ENCODE measurements at places on chromosomes 5 and 9. TPM values are rescaled to one million over a fixed set of nuclear protein-coding genes. Genes with fewer than 3 reads are reported as not detected.

DNA sequence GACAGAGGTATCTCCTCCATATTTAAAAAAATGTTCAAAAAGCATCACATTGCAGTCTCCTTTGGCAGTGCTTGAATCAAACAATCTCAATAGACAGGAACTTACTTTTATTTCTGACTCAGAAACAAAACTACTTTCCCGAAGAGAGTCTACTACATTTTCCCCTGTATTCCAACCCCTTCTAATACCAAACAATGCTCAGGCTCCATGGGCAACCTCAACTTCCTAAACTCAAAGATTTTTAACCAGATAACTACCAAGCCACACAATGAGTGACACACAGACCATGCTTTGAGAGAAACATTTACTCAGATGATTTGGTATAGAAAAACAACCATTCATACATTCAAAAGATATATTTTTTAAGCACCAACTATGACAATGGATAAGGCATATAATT, 70.5 kb downstream of the APBA1 start:
- no peaks in the 10 kb centered on the region for H3K27me3 ChIP-seq
- no peaks in the 10 kb centered on the region for H3K36me3 ChIP-seq
- H3K4me3 ChIP-seq, result no peak overlapping the region

DNA sequence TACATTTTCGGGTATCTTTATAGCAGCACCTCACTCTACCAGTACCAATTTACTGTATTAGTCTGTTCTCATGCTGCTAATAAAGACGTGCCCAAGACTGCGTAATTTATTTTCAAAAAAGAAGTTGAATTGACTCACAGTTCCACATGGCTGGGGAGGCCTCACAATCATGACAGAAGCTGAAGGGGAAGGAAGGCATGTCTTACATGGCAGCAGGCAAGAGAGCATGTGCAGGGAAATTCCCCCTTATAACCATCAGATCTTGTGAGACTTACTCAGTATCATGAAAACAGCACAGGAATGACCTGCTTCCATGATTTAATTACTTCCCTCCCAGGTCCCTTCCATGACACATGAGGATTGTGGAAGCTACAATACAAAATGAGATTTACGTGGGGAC, 602.6 kb upstream of the DAB2 start:
- H3K4me1 ChIP-seq, result no peaks in the 10 kb centered on the region
- DNase-seq, result no peak
- no peak overlapping the region for H3K27ac ChIP-seq
- H3K36me3 ChIP-seq, result no peaks in the 10 kb centered on the region

- H3K27ac ChIP-seq, result no peak overlapping the region
These were observed 403.5 kb downstream of the ZSWIM6 start for GRCh38 chr5:61735531-61735930.

GRCh38 chr5:1997640-1998347, 115.1 kb upstream of the IRX4 start:
- H3K27me3 ChIP-seq, result no peaks in the 10 kb centered on the region
- DNase-seq, result no peak
- H3K27ac ChIP-seq, result no peak overlapping the region
- no peak overlapping the region for H3K4me3 ChIP-seq
- H3K36me3 ChIP-seq, result no peaks in the 10 kb centered on the region

GRCh38 chr5:39177631-39177964, 41.8 kb downstream of the FYB1 start:
- DNase-seq, result no peak
- H3K36me3 ChIP-seq, result no peaks in the 10 kb centered on the region
- no peaks in the 10 kb centered on the region for H3K27me3 ChIP-seq
- H3K4me3 ChIP-seq, result no peak overlapping the region
- H3K4me1 ChIP-seq, result no peaks in the 10 kb centered on the region

DNA sequence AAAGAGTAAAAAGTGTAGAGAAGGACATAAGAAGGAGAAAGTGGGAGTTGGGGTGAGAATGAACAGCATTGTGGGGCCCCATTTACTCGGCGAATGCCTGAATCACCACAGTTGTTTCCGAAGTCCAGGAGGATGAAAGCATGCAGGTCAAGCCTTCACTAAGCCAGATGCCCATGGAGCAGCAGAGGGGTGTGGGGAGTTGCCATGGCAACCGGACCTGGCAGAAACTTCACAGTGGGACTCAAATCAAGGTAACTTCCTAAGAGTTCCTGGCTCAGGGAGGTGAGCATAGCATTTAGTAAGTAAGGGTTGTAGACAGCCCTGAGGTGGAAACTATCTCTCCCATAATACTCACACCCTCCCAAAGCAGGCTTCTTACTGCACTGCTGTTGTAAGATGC, 357.1 kb downstream of the TRIM32 start:
- DNase-seq, result no peak
- H3K27me3 ChIP-seq, result no peaks in the 10 kb centered on the region
- no peaks in the 10 kb centered on the region for H3K36me3 ChIP-seq
- no peak overlapping the region for H3K27ac ChIP-seq
- H3K4me3 ChIP-seq, result no peak overlapping the region

GRCh38 chr9:72443855-72444254, 77.6 kb upstream of the TMC1 start:
- peak overlapping the region; percentile 22 for H3K27ac ChIP-seq
- H3K4me3 ChIP-seq, result no peak overlapping the region
- H3K36me3 ChIP-seq, result no peaks in the 10 kb centered on the region
- no peaks in the 10 kb centered on the region for H3K27me3 ChIP-seq
- peaks cover 7% of the 10 kb centered on the region for H3K4me1 ChIP-seq

DNA sequence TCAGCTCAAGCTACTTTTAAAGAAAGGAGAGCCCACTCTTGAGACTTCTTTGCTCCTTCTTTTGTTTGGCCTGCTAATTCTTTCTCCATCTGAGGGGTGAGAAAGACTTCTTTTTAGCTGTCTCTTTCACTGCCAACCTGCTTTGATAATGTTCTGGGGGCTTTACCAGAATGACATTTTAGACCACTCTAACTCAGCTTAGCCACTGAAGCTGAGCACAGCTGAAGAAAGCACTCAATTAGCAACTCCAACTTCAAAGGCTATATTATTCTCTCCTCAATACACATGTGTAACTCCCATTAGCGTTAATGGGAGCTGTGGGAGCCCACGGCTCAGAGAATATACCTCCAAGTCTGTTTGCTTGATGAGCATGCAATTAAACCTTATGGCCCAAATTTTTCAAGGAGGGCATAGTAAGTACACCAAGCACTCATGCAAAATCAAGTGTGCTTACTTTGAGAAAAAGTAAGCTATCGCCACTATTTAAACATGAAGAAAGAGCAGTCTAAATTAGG, 815.4 kb upstream of the DMAC1 start:
- no peaks in the 10 kb centered on the region for H3K27me3 ChIP-seq
- H3K36me3 ChIP-seq, result no peaks in the 10 kb centered on the region
- DNase-seq, result no peak
- H3K4me1 ChIP-seq, result no peaks in the 10 kb centered on the region

DNA sequence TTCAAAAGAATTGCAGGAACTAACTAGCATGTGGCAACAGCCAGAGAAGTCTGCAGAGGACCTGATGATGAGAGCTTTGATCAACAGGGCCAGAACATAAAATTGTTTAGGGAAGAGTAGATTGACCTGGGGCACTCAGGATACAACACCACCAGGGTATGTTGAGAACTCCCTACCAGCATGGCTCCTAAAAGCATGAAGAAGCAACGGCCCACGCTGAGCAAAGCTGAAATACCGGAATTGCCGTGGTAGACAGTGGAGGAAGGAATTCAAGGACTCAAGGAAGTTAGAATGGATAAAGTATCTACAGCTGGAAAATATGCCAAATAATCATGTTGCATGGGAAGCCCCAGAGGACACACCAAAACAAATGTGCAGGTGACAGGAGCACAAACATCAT, 31.6 kb downstream of the DROSHA start:
- DNase-seq, result no peak
- H3K27ac ChIP-seq, result no peak overlapping the region
- no peaks in the 10 kb centered on the region for H3K36me3 ChIP-seq
- no peaks in the 10 kb centered on the region for H3K4me1 ChIP-seq
- H3K4me3 ChIP-seq, result no peak overlapping the region

DNA sequence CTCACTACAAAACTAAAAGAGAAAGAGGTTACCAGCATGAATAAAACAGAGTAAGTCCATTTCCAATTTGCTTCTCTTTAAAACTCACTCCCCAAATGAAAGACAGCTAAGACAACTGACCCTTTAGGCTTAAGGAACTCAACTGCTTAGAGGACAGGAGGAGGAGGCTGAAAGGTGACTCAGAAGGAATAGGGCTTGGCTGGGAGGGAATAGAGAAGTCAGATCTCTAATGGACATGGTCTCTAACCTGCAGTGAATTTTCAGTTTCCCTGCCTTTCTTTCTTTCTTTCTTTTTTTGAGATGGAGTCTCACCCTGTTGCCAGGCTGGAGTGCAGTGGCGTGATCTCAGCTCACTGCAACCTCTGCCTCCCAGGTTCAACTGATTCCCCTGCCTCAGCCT, 261.8 kb upstream of the CLINT1 start:
- H3K27me3 ChIP-seq, result no peaks in the 10 kb centered on the region
- no peak overlapping the region for H3K4me3 ChIP-seq
- no peak for DNase-seq
- H3K27ac ChIP-seq, result no peak overlapping the region

DNA sequence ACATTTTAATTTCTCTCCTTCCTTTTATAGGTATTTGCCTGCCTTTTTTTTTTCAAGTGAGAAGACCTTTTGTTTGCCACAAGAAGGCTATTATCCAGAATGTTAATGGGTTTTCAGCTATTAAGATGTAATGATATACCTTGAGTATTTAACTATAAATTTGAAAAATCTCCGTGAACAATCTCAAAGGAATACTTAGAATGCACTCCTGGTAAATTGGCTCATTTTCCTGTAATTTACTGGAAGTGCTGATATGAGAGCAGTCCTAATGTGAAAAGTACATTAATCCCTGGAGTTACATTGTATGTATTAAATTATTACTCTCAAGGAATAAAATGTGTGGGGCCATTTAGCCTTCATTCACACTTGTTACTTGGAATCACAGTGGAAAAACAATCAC, 32.4 kb downstream of the AOPEP start:
- no peaks in the 10 kb centered on the region for H3K36me3 ChIP-seq
- H3K4me1 ChIP-seq, result no peaks in the 10 kb centered on the region
- no peak for DNase-seq
- H3K27ac ChIP-seq, result no peak overlapping the region

The PCDHA5 gene
- total RNA-seq, result 0.79 TPM

The BTNL8 gene
- 60.8 TPM for total RNA-seq

The MAMDC2 gene
- 23.1 TPM for total RNA-seq

The CCL27 gene
- total RNA-seq, result not detected

The ANKRD20A1 gene
- total RNA-seq, result 12.3 TPM

The TMEM252 gene
- not detected for total RNA-seq

The ITK gene
- total RNA-seq, result 7.6 TPM

The ZNF366 gene
- 0.68 TPM for total RNA-seq

The PCDHB9 gene
- total RNA-seq, result not detected

The CNTNAP3B gene
- 2.8 TPM for total RNA-seq

The OBP2B gene
- not detected for total RNA-seq

The SYNPO gene
- total RNA-seq, result 89.4 TPM

The SAXO1 gene
- not detected for total RNA-seq
